ENCODE measurements at places on chromosomes 7 and 10.

GRCh38 chr7:41421056-41421455, 281.8 kb downstream of the INHBA start:
- DNase-seq = no peak

- DNase-seq = no peak
These were observed 183.7 kb downstream of the SORCS1 start for GRCh38 chr10:106980495-106981451.

DNA sequence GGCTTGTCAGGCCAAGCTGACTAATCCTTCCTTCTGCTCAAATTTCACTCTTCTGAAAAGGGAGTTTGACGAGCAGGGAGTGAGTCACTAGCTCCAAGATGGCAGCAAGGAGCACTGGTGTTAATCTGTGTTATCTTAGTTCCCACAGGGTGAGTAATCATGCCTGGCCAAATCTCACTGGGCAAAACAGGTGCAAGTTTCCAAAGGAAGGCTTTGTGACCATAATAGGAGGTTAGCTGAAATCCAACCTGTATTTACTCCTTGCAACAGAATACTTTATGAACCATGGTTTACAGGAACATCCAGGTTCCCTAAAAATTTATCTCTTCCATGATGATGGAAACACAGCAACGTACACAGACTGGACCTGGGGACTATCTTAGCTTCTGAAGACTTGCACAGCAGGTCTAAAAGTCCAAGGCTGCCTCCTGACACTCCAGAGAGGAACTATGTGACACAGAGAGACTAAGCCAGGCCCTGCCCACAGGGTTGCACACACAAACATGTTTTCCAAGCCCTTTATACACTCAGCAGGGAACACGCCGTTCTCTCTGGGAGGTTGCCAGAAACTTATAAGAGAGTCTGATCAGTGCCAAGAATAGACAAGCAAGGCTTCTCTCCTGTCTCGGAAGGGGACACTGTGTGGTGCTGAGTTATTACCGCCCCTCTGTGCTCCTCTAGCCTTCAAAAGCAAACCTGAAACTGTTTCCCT, 46.3 kb downstream of the PDK4 start:
- no peak for DNase-seq

DNA sequence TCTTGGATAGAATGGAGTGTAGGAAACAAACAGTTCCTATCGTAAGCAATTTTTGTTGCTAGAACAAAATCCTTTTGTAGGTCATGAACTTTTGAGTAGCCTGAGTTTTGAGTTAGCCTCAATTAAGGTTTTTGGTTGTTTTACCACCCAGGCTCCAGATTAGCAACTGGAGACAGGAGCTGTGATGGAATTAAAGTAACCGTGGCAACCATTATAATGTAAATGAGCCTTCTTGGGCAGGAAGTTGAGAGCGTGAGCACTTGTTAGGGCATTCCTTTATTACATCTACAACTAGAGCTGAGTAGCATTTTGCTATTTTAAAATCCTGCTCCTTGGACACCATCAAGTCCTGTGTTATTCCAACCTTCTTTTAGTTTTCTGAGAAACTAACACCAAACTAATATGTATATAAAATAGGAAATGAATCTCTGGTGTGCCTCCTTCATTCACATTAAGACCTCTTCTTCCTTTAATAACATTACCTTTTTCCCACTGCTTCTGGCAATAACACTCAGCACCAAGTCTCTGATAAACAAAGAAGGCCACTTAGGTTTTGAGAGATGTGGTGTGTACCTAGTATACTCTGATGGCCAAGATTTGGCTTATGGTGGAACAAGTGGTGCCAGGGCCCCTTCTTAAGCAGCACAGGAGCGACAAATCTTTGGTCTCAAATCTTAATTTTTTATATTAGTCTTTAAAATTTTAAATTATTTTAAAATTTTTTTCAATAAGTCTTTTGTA, 34.0 kb downstream of the AHCYL2 start:
- DNase-seq = no peak

DNA sequence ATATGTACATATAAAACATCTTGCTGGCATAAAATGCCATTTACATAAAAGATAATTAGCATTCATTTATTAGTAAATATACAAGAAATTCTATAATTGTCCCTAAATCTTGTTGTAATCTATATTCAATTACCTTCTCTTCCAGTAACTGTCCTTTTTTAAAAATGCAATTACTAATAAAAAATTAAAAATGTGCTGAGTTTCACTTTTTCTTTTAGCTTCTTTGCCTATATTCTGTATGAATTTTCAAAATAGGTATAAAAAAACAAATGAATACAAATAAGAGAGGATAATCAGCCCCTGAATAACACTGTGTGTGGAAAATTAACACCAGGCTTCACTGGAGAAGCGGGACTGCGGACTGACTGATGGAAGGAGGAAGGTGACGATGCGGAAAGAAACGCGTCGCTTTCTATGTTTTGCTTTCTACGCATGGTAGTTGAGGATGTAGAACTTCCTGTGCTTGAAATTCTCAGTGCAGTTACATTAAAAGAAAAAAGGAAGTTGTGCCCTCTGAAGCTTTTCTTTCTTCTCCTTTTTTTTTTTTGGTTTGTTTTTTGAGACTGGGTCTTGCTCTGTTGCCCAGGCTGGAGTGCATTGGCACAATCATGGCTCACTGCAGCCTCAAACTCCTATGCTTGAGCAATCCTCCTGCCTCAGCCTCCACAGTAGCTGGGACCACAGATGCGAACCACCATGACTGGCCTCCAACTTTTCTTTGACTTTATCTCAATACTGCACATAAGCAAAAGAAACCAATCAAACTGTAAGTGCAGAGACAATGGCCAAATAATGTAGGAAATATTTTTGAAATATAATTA, 7.4 kb upstream of the ZMYND11 start:
- DNase-seq = no peak

DNA sequence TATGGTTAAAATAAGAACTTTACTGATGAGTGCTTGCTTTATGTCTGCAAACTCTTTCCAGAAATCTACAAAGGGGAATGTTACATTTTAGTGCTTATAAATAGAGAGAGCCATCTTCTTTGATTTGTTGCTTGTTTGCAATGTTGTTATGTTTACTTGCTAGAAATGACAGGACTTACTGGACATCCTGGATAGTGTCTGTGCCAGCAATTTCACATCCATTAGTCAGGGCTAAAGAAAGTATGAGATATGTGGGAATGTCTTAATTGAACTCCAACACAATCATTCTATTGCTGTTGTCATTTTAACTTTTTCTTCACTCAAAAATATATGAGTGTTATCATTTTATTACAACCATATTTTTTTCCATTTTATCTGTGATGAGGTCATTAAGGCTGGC, 453.2 kb downstream of the TNS3 start:
- DNase-seq = no peak

DNA sequence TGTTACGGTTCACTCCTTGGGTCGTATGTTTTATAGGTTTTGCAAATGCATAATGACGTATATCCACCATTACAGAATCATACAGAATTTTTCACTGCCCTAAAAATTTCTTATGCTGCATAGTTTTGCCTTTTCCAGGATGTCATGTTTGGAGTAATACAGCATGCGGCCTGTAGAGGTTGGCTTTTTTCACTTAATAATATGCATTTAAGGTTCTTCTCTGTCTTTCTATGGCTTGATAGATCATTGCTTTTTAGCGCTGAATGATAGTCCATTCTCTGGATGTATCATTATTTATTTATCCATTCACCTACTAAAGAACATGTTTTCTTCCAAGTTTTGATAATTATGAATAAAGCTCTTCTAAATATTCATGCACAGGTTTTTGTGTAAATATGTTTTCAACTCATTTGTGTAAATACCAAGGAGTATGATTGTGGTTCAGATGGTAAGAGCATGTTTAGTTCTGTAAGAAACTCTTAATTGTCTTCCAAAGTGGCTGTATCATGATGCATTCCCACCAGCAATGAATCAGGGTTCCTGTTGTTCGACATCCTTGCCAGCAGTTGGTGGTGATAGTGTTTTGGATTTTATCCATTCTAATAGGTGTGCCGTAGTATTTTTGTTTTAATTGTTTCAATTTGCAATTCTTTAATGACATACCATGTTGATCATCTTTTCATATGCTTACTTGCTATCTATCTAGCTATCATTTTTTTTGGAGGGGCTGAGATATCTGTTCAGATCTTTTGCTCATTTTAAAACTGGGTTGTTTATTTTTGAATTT, 531.2 kb upstream of the GHITM start:
- DNase-seq = no peak

- DNase-seq = no peak
These were observed 1.5 kb upstream of the CCDC3 start for GRCh38 chr10:13003004-13003403.

GRCh38 chr10:24561453-24561852, 162.2 kb downstream of the ARHGAP21 start:
- DNase-seq = no peak

GRCh38 chr10:5076615-5077014, 17.6 kb upstream of the AKR1C3 start:
- DNase-seq = no peak

DNA sequence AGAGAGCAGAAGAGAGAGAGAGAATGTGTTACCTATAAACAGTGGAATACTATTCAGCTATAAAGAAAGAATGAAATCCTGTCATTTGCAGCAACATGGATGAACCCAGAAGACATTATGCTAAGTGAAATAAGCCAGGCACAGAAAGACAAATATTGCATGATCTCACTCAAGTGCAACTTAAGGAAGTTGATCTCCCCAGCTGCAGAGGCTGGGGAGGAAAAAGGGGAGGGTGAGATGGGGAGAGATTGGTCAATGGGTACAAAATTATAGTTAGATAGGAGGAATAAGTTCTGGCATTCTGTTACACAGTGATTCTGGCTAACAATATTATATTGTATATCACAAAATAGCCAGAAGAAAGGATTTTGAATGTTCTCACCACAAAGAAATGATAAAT, 11.2 kb upstream of the JAZF1 start:
- no peak for DNase-seq

GRCh38 chr7:27890205-27890849, 150.4 kb downstream of the TAX1BP1 start:
- no peak for DNase-seq

DNA sequence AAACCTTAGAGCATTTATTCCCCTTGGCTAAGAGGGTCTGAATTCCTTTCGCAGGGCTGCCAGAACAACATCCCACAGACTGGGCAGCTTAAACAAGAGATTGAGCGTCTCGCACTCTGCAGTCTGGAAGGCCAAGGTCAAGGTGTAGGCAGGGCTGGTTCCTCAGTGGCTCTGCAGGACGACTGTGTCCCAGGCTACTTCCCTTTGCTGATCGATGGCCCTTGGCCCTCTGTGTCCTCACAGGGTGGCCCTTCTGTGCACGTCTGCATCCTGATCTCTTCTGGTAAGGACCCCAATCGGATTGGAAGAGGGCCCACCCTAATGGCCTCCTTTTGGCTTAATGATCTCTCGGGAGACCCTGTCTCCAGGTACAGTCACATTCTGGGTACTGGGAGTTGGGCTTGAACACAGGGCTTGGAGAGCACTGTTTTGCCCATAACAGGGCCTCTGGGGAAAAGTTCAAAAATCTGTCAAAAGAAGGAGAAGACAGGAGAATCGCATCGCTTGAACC, 35.1 kb upstream of the DNAJB6 start:
- no peak for DNase-seq

- DNase-seq = no peak
These were observed 26.5 kb upstream of the CHST15 start for GRCh38 chr10:124119946-124120345.

DNA sequence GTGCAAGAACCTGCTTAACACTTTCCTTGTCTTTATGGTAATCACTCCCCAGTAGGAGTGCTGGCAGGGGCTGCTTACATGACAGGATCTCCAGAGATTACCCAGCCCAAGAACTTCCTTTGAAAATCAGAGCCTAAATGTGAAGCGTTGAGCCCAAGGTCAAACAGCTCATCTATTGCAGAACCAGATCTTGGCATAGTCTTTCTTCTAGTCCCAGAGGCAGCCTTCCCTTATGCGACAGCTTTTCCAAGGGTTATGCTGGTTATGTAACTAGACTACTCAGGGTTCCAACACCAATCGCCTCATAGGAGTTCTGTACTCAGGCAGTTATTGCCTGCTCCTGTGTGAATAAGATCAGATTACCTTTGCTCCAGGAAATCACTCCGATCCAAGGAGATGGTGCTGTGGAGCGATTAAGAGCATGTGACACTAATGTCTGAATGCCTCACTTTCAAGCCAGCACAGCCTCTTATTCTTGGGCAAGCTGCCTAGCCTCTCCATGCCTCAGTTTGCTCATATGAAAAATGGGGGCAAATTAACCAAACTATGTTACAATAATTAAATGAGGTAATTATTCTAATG, 8.4 kb upstream of the LGI1 start:
- no peak for DNase-seq

Data from stimulated activated CD4-positive, alpha-beta T cell treated with anti-CD3 and anti-CD28 coated beads, Interleukin-15, amount 100 ng/mL, for 1 hour (primary cell).